CD14-positive monocyte (primary cell): ENCODE measurements at places on chromosomes 5 and 9.

DNA sequence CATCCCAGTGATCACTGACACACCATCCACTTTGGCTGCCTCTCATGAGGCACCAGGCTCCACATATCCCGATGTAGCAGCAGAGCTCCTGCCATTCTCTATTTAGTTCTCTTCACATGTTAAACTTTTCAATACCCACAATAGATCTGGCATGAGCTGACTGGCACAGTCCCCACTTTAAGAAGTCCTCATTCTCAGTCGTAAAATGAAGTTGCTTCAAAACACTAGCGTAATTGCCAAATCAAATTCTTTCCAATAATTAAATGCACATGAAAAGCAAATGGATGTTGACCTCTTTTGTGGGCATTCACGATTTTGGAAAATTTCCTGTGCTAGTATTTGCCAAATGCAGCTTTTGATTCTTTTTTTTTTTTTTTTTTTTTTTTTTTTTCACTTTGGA, 32.4 kb downstream of the HAPLN1 start:
- no peak for DNase-seq

GRCh38 chr9:125982798-125983406, 235.7 kb downstream of the PBX3 start:
- no peak for DNase-seq

- no peak for DNase-seq
These were observed 7.2 kb upstream of the HAVCR1 start for GRCh38 chr5:157066080-157066479.

GRCh38 chr5:94849821-94850736, 231.6 kb downstream of the SLF1 start:
- DNase-seq: no peak

- no peak for DNase-seq
These were observed 152.9 kb downstream of the FRMD3 start for GRCh38 chr9:83385317-83385716.

DNA sequence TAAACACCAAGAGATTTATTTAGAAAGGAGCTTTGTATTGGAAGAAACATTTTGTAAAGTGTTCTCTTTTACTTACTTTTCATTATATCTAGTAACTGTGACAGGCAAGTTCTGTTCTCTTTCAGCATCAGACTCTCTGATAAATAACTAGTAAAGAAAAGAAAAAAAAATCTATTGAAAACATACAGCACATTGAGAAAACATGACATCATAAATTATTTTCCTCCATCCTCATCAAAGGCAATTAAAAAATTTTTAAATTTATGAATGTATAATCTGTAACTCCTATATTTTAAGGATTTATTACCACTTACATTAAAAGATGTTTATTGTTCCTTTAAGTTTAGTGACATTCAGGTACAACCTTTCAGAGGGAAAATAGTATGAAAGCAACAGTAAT, 11.1 kb downstream of the CCNH start:
- DNase-seq: no peak
